ENCODE measurements at places on chromosomes 13 and 19.

DNA sequence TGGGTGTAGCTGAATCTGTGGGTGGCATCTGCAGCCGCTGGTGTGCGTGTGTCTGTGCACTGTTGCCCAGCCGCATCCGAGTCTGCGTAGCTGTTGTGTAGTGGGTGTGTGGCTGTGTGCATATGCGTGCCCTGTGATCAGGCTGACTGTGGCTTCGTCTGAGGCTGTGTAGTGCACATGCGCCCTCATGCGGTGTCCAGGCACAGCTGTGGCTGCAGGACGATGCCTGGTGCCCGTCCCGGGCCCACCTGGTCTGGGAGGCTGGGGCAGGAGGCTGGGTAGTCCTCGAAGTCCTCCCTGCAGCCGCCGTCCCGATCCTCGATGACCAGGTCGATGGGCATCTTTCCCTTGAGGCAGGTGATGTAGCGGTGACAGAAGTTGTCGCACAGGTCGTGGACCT is 4.9 kb downstream of the MEIS3 start:
- no peak for ATAC-seq

GRCh38 chr19:11538232-11539036 is at the start of gene CNN1:
Gene CNN1 (plus strand): TSS chr19:11538851. CDS start chr19:11538928, 77 bp downstream.
- ATAC-seq, result no peak

DNA sequence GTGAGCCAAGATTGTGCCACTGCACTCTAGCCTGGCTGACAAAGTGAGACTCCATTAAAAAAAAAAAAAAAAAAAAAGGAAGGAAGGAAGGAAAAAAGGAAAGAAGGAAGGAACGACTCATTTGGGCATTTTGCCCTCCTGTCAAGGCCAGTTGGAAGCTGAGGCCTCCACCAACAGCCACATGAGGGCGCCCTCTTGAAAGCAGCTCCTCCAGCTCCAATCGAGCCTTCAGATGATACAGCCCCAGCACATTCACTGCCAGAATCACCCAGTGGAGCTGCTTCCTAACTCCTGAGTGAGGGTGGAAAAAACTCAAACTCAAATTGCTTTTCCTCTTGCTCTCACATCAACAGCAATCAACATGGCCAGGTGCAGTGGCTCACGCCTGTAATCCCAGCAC is 40.9 kb downstream of the GNG7 start:
- no peak for ATAC-seq

- ATAC-seq, result no peak
Observed at GRCh38 chr19:38727868-38728660, 16.2 kb downstream of the CAPN12 start.

DNA sequence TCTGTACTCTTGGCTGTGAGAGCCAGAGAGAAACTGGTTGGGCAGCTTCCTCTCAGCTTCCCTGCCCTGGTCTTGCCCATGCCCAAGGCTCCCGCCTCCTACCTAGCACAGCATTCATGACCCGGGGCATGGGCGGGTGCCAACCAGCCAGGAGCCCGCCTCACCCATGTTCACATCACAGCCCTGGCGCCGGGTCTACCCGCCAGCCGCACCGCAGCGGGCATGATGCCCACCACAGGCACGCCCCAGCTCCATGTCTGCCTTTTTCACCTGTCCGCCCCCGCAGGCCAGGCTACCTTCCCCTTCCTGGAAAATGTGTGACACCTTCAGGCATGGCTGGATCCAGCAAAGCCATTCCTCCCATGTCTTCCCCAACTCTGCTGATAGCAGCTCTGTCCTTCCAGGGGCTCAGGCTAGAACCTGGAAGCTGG is 42.1 kb downstream of the PTPRS start:
- ATAC-seq, result no peak

- no peak for ATAC-seq
Observed at GRCh38 chr19:47861630-47862029, 2.6 kb downstream of the TPRX2 start.

DNA sequence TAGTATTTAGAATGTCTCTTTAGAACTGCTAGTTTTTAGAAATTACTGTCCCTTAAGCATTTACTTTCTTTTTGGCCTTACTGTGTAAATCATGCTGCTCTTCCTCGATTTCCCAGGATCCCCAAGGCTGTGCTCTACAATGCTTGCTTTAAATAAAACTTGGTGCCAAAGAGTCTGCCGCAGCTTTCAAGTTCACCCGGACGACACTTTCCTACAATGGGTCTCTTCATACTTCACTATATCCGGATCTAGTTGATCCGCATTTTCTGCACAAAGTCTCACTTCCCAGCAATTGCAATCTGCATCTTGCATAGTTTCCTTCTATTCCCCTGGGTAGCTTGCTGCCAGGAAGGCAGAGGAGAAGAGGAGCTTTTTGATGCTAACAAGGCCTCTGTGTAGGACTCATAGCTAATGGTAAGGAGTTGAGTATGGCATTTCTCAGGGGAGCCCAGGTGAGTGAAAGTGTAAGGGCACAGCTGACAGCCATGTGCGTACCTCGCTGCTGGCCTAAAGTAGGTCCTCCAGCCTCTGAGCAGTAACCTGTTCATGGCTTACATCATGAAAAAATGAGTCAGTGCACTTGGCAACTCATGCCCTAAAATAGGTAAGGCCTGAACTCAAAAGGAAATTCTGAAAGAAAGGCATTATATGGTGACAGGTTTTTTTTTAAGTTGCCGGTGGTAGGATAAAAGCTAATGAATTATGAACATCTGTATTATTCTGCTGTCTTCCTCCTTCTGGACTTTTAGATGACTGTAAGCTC is 101.6 kb downstream of the ENOX1 start:
- no peak for ATAC-seq

Data from SK-N-SH treated with all-trans-retinoic acid at 6 μM for 48 hours (cell line).